ENCODE measurements at places on chromosomes 6 and 20.

- no peak for DNase-seq
These were observed 124.4 kb upstream of the AFDN start for GRCh38 chr6:167702241-167702827.

DNA sequence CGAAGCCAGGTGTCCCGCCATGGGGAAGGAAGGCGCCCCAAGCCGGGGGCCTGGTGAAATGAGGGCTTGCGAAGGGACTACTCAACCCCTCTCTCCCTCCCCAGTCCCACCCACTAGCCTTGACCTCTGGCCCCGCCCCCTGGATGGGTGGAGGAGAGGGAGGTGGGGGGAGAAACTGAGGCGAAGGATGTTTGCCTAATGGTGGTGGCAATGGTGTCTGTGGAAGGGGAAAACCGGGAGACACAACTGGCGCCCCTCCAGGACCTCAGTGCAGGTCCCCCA is at the start of gene POU5F1:
Gene POU5F1 (minus strand): TSS at position 83 of the 282 bp plus-strand sequence. CDS start 62 bp downstream, at position 21.
- DNase-seq, result no peak

DNA sequence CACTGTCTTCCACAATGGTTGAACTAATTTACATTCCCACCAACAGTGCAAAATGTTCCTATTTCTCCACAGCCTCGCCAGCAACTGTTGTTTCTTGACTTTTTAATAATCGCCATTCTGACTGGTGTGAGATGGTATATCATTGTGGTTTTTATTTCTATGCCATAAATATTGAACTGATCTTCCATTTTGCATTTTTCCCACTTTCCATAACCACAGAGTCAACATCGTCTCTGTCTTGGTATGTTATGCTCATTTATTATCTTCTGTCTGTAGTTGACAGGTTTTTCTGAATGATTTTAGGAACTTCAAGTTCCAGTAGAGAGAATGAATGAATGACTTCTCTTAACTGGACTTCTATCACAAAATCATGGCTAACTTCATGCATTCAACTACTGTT is 259.8 kb downstream of the UST start:
- DNase-seq, result no peak

DNA sequence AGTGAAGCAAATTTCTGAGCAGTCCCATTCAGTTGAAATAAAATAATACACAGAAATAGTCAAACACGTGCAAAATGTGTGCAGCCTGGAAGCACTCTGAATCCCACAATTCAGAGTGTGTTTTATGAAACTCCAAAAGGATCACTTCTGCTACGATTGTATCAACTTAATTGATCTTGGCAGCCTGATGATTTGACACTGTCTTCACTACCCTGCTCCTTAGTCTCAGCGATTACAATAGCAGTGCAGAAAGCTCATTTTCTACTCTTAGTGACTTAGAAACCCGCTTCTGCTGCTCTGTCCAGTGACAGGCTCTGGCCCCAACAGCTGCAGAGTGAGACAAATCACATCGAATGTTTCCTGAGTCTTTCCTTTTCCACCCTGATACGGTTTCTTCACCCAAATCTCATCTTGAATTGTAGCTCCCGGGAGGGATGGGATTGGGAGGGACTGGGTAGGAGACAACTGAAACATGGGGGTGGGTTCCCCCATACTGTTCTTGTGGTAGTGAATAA is 16.2 kb upstream of the EMILIN3 start:
- DNase-seq, result no peak

DNA sequence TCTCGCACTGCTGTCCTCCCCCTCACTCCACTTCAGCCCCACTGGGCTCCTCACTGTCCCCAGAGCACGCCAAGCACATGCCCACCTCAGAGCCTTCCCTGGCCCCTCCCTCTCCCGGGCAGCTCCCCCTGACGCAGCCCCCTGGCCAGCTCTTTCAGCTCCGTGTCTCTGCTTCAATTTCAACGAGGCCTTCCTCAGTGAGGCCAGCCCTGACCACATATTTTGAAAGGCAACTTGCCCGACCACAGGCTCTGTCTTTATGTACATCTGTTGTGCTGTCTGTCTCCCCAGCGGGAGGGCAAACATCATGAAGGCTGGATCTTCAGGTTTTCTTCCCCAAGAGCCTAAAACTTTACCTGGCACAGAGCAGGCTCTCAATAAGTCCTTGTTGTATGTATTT is 44.6 kb downstream of the JPH2 start:
- no peak for DNase-seq

GRCh38 chr6:39217177-39217864 is 12.0 kb downstream of the KCNK5 start:
- no peak for DNase-seq

GRCh38 chr6:118528129-118528528 is 20.0 kb upstream of the PLN start:
- DNase-seq, result no peak

DNA sequence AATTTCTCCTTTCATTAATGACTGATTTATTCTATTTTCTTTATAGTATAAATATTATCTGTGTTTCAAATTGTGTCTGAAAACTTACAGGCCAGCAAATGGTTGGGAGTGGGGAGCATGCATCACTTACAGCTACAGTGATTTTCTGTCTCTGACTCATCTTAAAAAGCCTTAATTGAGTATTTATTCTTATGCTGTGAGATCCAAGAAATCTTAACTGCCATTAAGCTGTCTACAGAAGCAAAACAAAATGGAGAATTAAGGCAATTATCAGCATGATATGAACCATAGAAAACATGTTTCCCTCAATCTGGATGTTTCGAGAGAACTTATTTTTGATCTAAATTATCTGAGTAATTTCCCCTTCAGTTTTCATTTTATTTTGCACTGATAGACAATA is 831.2 kb downstream of the KIF16B start:
- no peak for DNase-seq

- DNase-seq, result no peak
These were observed 181.9 kb downstream of the ERMARD start for GRCh38 chr6:169933251-169933821.

- DNase-seq, result no peak
These were observed 36.9 kb downstream of the CCN2 start for GRCh38 chr6:131914234-131914633.
